Activated T-cell treated with anti-CD3 and anti-CD28 coated beads for 48 hours (primary cell): ENCODE measurements at places on chromosomes 13 and 19.

- no peak for DNase-seq
Measured at GRCh38 chr13:102715447-102715846, 20.6 kb upstream of the METTL21C start.

DNA sequence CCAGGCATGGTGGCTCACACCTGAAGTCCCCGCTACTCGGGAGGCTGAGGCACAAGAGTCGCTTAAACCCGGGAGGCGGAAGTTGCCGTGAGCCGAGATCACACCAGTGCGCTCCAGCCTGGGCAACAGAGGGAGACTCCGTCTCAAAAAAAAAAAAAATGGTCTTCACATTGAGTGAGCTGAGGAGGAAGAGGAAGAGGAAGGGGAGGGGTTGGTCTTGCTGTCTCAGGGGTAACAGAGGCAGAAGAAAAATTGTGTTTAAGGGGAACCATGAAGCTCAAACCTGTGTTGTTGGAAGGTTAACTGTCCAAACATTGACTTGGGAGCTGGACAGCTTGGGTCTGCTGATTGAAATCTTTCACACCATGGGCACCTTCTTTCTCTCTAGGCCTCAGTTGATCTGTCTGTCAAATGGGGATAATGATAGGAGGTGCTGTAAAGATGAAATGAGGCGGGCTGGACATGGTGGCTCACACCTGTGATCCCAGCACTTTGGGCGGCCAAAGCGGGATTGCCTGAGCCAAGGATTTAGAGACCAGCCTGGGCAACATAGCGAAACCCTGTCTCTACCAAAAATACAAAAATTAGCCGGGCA lies 9.8 kb upstream of the SLC44A2 start:
- DNase-seq = no peak

DNA sequence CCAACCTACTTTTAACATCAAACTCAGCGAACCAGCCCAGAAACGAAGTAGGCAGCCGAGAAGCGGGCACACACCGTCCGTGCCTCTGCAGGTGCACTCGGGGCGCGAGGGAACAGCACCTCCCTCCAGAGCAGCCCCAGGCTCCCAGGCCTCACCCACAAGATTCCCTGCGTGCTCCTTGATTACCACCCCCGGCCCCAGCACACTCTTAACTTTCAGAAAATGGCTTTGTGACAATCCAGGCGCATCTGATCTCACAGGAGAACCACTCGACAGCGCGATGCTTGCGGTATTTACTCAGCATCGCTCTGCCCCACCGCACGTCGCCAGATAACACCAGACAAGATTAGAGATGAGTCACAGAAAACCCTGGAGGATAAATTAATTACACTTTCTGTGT lies 134.9 kb upstream of the SPACA7 start:
- no peak for DNase-seq

DNA sequence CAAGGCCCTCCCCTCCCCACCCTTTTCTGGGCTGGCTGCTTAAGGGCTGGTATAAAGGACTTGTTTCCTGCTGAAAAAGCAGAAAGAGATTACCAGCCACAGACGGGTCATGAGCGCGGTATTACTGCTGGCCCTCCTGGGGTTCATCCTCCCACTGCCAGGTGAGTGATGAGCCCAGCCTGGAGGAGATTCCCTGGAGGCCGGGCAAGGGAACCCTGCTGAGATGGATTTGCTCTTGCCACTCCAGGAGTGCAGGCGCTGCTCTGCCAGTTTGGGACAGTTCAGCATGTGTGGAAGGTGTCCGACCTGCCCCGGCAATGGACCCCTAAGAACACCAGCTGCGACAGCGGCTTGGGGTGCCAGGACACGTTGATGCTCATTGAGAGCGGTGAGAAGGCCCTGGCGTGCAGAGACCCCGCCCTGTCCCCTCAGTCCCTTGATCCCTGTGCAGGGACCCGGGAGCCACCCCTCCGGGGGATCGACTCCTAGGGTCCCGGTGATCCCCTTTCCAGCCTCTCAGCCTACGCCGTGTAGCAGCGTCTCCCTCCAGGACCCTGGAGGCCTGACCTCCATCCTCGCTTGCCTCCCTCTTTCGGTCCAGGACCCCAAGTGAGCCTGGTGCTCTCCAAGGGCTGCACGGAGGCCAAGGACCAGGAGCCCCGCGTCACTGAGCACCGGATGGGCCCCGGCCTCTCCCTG lies at the start of gene CD177:
Gene CD177 (plus strand): TSS at position 81 of the 699 bp plus-strand sequence. CDS start 29 bp downstream, at position 110.
- no peak for DNase-seq

DNA sequence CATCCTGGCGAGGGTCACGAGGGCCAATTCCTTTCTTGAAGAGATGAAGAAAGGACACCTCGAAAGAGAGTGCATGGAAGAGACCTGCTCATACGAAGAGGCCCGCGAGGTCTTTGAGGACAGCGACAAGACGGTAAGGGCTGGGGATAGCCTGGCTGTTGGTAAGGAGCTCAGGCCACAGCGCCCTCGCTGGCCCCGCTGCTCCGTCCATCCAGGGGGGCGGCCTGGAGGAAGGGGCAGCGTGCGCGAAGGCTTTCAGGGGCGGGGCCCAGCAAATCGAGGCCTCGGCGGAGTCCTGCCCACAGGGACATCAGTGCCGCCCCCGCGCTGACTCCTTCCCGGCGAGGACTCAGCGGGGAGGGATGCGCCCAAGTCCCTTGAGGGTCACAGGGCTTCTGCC lies 6.9 kb downstream of the F10 start:
- DNase-seq = no peak

DNA sequence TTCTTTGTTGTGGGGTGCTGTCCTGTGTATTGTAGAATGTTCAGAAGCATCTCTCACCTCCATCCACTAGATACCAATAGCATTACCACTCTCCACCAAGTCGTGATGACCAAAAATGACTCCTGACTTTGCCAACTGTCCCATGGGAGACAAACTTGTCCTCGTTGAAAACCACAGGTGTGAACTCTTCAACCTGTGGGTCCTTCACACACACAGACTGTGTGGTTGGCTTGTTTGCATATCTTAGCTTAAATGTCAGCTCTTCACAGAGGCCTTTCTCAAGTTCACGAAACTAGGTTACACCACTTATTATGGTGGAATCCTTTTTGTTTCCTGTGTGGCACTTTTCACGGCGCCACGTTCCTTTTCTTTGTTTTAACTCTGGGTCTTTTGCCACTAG lies 6.8 kb downstream of the GPC5 start:
- DNase-seq = no peak

- no peak for DNase-seq
Measured at GRCh38 chr13:88360761-88361160, 689.6 kb downstream of the SLITRK5 start.

DNA sequence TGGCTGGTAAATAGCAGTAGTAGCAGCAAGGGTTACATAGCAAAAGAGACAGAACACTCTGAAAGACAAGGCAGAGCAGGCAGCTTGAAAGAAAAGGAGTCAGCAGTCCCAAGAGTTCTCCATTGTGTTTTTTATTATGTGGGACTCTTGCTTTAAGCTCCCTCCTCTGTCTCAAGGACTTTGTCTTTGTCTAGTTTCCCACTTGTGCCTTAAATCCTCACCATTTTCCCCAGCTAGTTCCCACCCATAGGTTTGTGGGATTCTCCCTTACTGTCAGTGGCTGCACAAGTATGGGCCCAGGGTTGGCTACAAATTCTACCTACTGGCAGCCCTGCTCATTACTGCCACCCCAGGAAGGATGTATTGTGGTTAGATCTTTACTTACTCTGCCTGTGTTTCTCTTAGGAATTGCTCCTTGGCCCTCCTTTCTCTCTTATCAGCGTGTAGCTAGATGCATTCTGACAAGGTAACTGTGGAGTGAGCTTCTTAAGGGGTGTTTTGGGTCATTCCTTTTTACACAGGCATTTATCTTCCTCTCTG lies 413.4 kb upstream of the PCDH9 start:
- no peak for DNase-seq

- DNase-seq = no peak
Measured at GRCh38 chr13:76038920-76039716, 403.0 kb downstream of the LMO7 start.

- no peak for DNase-seq
Measured at GRCh38 chr19:36417752-36418286, 625 bp downstream of the ZFP82 start.

- DNase-seq = no peak
Measured at GRCh38 chr13:103007427-103007762, 58.8 kb downstream of the SLC10A2 start.

DNA sequence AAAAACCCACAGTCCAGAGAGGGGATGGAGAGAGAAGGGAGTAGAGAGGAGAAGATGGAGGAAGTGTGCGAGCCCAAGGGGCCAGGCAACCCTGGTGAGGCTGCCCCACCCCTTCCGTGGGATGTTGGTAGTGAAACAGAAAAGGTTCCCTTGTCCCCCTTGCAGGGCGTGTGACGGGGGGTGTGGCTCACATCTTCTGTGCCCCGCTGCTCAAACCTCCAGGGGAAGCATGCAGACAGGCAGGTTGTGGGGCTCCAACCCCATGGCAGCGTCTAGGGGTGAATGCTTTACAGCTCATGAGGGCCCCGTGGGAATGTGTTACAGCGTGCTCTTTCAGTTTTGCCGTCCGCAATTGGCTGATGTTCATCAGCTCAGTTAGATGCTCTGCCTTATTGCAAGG lies 14.7 kb upstream of the EVI5L start:
- no peak for DNase-seq
